ENCODE measurements at places on chromosomes 7 and 10. TPM values are rescaled to one million over a fixed set of nuclear protein-coding genes. Genes with fewer than 3 reads are reported as not detected.

ANK3 gene
- total RNA-seq = 91.3 TPM

DYNC1I1 gene
- 11.8 TPM for total RNA-seq

TMEM229A gene
- total RNA-seq = not detected

GRCh38 chr10:123821136-123821535 lies 70.5 kb downstream of the CPXM2 start:
- no peak for DNase-seq

DNA sequence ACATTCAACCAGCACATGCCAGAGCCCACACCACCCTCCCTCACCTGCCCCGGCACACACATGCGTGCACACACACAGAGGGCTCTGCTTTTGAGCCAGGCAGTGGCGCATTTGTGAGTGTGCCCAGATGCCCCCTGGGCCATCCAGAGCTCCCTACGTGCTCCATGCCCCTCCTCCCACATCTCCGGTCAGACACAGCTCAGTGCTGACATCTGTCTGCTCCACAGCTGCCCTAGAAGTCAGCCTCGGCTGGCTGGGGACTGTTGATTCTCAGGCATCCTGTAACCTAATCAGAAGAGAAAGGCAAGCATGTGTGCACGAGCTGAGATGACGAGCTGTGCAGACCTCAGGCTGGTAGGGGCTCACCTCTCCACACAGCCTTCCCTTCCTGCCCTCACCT lies 135.1 kb downstream of the ZMIZ1 start:
- no peak for DNase-seq

Data from uterus (tissue), 4 donors.